Stimulated activated CD8-positive, alpha-beta memory T cell treated with anti-CD3 and anti-CD28 coated beads, Interleukin-15, amount 100 ng/mL, for 4 hours (primary cell): ENCODE measurements at places on chromosomes 1 and 21.

- DNase-seq, result no peak
Observed at GRCh38 chr1:236681219-236681618, 5.1 kb upstream of the ACTN2 start.

DNA sequence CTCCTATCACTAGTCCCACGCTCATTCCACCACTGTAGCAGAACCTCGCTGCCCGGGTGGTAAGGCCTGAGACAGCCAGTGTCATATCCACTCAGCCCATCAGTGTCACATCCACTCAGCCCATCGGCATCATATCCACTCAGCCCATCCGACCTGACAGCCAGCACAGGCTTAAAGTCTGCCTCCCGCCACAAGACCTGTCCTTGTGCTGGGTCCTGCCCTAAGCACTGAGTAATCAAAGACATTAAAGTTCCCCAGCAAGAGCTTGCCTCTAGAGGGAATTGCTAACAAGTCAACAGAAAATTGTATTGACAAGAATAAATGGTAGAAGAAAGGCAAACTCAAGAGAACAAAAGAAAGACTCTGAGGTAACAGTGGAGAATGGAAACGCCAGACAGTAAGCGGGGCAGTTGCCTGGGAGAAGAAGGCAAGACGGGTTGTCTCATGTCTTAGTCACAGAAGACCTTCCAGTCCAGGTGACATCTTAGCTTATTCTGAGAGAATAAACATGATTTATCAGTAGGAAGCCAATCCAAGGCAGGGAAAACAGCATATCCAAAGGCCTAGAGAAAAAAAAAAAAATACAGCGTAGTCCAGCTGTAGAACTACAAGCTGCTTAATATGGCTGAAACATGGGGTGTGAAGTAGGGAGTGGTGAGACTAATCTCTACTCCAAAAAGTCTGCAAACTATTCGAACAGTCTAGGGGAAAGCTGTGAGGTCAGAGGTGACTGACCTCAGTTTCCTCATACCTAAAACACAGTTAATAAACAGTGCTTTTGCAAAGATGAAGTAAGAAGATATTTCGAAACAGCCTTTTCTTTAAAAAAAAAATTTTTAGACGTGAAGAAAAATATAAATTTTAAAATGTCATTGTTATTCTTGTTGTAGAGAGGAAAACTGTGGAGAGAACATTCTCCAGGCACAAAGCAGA, 1.1 kb downstream of the ITLN1 start:
- no peak for DNase-seq

- DNase-seq, result no peak
Observed at GRCh38 chr1:43077273-43077672, 94.8 kb downstream of the EBNA1BP2 start.

DNA sequence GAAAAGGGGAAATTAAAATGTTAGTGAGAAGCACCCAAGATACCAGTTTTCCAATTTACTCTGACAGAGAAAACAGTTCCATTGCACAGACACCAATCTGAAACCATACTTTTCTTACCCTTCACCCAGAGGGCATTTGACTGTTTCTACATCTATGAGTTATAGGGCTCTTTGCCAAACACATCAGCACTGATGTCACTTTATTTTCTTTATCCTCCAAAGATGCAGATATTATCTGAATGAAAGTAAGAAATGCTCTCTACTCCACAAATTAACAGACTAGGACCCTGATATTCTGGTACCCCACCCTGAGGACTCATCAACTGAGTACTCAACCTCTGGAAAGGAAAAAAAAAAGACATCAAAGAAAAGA, 24.2 kb upstream of the PEX19 start:
- DNase-seq, result no peak

DNA sequence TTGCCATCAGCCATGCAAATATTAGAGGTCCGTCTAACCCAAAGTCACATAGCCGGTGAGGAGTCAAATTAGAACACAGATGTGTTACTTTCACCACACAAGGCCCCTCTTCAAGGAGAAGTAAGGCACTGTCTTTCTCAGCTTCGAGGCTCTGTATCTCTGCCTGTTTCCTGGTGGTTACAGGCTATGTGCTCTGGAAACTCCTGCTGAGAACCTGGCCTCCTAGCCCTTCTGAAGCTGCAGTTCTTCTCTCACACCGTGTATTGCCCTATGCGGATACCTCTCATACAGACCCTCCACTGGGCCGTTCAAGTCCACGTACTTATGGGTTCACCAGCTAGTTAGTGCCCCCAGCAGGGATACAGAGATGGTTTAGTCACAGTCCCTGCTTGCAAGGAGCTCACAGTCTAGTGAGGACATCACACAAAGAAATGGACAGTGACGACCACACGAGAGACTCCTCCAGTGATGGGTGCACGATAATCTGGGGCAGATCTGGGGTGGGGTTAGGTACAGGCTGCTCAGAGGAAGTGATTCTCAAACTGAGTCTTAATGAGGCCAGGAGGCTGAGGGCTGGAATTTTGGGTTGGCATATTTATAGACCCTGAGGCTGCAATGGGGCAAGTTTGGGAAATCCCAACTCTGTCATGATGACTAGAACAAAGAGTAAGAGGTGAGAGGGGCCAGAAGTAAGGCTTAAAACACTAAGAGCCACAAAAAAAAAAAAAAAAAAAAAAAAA, 22.8 kb upstream of the ELOA start:
- DNase-seq, result no peak
